ENCODE measurements at places on chromosomes 13 and 19.

- no peak for DNase-seq
Measured at GRCh38 chr13:80339912-80340650, 845 bp downstream of the SPRY2 start.

DNA sequence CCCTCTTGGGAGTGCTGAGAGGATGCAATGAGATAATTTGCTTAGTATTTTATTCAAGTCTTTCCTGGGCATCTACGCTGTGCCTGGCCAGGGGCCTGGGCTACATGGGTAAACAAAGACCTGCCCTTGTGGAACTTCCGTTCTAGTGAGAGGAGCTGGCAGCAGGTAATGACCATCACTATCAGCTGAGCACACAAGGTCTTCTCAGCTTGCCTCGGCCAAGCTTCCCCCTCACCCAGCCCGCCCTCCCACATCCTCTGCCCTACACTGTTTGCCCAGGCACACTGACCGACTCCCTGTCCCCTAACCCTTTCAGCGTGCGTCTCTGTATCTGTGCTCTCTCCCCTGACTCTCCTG lies 8.6 kb upstream of the FKRP start:
- DNase-seq = no peak

GRCh38 chr19:33446330-33447293 lies 73.1 kb downstream of the CEBPG start:
- DNase-seq = no peak

- DNase-seq = no peak
Measured at GRCh38 chr13:73898276-73898675, 235.9 kb downstream of the KLF12 start.

DNA sequence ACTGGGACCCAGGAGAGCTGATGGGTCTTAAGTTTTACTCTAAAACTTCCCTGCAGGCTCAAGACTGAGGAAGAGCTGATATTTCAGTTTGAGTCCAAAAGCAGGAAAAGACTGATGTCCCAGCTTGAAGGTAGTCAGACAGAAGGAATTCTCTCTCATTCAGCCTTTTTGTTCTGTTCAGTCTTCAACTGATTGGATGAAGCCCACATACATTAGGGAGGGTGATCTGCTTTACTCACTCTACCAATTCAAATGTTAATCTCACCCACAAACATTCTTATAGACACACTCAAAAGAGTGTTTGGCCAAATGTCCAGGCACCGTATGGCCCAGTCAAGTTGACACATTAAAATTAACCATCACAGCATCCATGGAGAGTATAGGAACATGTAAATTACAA lies 173.5 kb downstream of the KCNRG start:
- no peak for DNase-seq

- no peak for DNase-seq
Measured at GRCh38 chr13:66098931-66099628, 1131.1 kb downstream of the PCDH9 start.

DNA sequence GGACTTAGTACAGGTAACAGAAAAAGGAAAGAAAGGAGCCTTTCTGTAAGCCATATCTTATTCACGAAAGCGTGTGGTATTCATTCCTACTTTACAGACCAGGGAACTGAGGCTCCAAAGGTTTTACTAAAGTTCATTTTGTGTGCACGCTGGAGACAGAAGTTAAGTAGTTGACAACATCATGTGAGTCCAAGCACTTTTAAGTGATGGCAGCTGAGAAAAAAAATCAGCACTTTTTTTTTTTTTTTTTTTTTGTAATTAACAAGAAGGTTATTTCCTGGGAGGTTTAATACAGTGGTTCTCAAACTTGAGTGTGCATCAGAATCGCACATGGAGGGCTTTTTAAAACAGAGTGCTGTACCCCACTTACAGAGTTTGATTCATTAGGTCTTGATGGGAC lies 2.0 kb downstream of the DNAJC3 start:
- DNase-seq = no peak

DNA sequence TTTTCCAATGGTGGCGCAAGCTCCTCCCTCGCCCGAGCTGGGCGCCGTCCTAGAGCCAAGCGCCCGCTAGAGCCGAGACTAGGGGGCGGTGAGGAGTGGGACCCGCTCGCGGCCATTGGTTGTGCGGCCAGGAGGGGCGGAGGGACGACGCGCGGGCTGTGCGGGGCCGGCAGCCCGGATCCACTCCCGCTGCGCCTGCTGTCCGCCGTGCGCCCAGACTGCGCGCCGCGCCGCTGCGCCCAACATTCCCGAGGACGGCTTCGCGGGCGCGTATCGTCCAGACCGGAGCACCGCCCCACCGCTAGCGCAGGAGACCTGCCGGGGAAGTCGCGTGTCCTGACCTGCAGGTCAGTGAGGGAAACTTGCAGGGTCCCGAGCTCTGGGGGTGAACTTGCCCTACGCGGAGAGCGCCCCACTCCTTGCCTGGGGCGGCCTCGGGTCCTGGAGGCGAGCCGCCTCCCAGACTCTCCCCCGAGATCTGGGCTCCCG lies at the start of gene SERTM1:
Gene SERTM1, plus strand, starts transcription at position 183 of the 489 bp plus-strand sequence. CDS start 21,059 bp downstream, outside the sequence.
- no peak for DNase-seq

- peak; percentile 51 for DNase-seq
Measured at GRCh38 chr19:12331211-12331941, 2.1 kb downstream of the ZNF563 start.

DNA sequence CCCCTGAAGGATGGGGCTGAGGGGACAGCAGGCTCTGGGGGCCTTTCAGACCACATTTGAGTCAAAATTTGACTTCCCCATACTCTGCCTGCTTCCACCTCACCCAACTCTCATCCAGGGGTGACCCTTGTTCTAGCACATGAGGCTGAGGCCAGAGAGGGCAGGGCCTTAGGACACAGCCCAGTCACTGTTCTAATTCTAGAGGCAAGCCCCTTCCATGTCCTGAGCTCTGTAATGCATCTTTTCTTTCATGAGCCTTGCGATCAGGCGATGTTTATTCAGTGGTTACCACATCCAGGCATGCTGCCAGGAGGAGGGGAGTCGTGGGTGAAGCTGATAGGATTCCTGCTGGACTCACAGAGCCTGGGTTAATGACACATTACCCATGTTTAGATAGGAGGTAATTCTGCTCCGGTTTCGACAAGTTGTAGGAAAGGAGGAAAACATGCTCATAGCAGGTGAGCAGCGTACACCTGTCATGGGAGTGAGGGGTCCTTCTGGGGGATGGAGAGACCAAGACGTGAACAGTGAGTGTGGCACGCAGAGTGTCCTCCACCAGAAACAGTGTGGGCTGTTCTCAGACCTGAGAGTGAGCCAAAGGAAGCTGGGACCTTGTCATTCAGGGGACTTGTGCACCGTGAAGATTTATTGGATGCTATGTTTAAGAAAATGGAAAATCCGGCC lies 9.3 kb downstream of the RPS9 start:
- DNase-seq = no peak

- no peak for DNase-seq
Measured at GRCh38 chr19:3027981-3028304, 1.1 kb downstream of the TLE2 start.

DNA sequence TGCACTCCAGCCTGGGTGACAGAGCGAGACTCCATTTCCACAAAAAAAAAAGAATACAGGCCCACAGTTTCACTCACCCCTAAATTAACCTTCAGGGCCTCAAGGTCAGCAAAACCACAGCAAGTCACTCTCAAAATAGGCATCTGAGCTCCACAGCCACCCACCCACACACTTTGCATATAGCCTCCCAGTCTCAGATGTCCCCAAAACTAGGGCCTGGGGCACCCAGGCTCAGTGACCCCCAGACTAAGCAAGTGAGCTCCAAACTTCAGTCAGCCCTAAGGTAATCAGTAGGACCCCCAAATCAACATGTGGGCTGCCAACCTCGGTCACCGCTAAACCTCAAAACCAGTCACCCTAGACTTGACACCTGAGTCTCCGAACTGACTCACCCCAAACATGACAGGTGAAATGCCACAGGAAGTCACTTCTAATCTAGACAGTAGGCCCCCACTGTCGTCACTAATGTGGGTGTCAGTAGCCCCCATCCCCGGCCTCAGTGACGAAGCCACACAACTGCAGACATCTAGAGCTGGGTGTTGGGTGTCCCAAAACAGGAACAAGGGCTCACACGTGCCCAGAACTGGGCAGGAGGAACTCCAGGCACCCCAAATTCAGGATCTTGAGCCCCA lies 13.9 kb downstream of the RABAC1 start:
- peak; percentile 77 for DNase-seq

DNA sequence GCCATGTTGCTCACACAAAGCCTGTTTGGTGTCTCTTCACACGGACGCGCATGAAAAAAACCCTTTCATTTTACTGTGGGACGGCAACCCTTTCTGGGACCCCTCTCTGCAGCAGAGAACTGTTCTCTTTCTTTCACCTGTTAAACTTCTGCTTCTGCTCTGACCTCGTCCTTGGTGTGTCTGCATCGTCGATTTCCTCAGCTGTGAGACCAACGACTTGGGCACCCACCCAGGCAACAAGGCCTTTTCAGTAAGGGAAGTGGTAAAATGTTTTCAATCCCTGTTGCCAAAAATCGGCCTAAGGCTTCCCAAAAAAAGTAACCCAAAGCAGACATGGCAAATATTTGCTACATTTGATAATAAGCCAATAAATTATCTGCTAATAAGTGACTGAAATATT lies 515.3 kb downstream of the IRS2 start:
- DNase-seq = no peak

GRCh38 chr13:38862443-38862842 lies 128.2 kb downstream of the STOML3 start:
- DNase-seq = no peak

DNA sequence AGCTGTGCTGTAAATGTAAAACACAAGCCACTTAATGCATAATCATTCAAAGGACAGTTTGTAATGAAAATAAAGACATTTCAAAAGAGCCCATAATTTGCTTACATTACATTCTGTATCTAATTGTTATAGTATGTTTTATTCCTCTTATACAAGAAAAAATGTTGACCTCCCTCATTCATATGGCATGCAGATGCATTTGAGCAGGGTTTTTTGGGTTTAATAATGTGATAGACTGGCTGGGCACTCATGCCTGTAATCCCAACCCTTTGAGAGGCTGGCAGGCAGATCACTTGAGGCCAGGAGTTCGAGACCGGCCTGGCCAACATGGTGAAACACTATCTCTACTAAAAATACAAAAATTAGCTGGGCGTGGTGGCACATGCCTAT lies 11.6 kb upstream of the ARL11 start:
- no peak for DNase-seq

DNA sequence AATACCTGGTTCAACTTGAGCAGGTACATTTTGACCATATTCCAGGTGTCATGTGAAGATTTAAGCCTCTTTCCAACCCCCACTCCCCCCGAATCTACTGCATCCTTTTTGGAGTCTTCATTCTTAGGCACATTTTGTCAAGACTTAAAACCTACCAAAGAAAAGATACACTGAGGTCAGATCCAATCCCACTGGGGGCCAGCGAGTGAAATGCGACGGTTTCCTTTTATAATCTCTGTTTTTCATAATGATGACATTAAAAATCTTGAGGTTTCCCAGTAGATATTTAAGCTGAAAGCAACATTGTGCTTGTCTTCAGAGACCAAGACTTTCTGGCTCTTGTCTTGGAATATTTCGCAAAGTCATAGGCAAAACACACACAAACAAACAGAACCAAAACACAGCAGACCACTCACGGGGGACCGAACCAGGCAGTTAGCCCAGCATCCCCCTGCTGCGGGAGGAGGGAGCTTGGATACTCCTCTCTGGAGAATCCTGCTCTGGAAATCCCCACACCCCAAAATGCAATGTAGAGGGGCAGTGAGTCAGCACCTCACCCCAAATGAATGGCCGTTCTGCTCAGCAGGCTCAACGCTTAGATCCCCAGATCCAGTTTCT lies 506 bp upstream of the GAS6 start:
- no peak for DNase-seq

DNA sequence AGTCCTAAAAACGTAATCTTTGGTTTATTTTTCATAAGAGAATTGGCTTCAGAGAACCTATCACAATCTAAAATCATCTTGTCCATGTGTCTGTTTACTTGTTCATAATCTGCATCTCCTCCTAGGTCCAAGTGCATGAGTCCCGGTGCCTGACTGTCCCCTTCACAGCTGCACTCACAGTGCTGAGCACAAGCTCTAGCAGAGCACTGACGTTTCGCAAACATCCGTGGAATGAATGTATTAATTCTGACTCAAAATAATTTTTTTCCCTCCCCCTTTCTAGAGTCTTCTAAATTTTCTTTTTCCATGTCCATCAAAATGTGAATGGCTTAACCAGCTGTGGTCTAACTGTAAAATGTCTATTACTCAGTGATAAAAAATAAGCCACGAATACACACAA lies 245.5 kb upstream of the TSHZ3 start:
- DNase-seq = no peak

GRCh38 chr19:45881909-45882528 lies 3.9 kb downstream of the IRF2BP1 start:
- no peak for DNase-seq

DNA sequence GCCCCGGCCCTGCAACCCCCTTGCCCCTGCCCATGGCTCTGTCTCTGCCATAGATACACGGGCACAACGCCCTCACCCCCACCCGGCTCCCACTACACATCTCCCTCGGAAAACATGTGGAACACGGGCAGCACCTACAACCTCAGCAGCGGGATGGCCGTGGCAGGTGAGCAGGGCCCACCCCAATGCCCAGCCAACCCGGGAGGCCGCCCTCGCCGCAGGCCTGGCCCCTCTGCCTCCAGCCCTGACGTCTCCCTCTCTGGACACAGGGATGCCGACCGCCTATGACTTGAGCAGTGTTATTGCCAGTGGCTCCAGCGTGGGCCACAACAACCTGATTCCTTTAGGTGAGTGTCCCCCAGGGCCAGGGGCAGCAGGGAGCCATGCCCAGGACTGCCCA lies 7.7 kb downstream of the YIPF2 start:
- no peak for DNase-seq

DNA sequence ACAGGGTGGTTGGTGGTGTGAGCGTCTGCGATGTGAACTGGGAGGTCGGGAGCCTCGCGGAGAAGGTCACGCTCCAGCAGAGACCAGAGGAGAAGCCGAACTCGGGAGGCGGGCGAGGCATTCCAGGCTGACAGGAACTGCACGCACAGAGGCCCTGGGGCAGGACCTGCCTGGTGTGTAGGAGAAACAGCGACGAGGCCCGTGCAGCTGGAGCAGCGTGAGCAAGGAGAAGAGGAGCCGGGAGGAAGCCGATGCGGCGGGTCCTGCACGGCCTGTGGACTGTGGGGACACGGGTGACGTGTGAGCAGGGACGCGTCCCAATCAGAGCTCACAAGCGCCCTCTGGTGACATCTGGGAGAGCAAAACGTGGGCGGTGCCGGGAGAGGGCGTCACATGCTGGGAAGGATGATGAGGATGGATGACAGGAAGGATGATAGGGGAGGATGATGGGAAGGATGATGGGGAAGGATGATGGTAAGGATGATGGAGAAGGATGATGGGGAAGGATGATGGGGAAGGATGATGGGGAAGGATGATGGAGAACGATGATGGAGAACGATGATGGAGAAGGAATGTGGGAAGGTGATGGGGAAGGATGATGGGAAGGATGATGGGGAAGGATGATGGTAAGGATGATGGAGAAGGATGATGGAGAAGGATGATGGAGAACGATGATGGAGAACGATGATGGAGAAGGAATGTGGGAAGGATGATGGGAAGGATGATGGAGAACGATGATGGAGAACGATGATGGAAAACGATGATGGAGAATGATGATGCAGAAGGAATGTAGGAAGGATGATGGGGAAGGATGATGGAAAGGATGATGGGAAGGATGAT lies 16.1 kb upstream of the MADCAM1 start:
- DNase-seq = no peak
